Hematopoietic multipotent progenitor cell treated with erythropoietin and hydrocortisone succinate and interleukin-3 and kit ligand, for 6 days (in vitro differentiated cells): ENCODE measurements at places on chromosomes 16 and 17.

GRCh38 chr17:6503641-6504195 lies 52.6 kb downstream of the PITPNM3 start:
- no peak for DNase-seq

- peak; percentile 90 for DNase-seq
Observed at GRCh38 chr17:44556832-44557606, at the start of gene FZD2. Gene FZD2, plus strand, starts transcription at chr17:44557484. Its CDS starts 205 bp downstream, at chr17:44557689.

DNA sequence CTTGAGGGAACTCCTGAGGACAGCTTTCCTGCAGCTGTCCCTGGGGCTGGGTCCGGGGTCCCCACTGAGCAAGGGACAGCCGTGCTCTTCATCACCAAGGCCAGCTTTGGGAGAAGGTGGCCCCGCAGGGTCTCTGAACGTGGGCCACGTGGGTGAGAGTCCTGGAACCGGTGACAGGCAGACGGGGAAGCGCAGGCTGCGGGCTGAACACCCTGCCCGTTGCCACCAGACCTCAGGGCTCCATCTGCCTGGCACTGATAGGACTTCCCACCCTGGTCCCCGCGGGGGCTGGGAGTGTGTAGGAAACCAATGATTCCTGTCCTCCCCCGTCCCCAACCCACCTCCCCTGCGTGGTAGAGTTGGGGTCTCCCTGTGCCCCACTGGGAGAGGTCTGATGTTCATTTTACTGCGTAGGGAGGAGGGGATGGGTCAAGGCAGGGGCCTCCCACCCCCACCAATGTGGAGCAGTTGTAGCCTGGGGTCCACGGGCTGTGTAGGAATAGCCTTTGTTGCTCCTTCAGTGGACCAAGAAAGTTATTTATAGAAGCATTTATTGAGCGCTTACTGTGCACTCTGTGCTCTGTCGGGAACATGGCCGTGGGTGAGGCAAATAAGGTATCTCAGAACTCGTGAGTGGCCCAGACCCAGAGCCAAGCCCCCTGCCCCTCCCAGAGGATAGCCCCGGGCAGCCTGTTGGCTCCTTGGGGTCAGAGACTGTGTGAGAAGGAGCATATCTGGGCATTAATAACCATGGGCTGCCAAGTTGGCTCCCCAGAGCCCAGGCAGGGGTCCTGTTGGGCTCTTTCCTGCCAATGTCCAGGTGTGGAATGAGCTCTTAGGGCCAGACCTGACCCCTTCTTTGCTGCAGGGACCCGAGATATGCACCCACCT lies 1.3 kb downstream of the ADGRG1 start:
- peak; percentile 93 for DNase-seq

DNA sequence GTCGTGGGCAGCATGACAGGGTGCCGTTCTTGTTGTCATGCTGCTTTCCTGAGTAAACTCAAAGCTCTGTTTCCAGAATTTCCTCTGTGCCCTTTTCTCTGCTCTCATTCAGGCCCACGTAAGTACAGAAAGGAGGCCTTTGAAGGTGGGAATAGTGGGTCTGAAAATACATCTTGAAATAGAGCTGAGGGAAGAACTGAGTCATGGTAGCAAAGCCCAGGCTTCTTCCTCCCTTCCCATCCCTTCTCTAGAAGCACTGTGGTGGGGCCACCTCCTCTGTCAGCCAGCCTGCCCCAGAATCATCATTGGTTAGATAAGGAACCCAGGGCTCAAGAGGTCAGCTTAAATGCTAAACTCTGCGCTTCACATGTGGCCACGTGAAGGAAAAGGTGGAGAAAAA lies 9.4 kb downstream of the CTRL start:
- no peak for DNase-seq

- DNase-seq = peak; percentile 60
Observed at GRCh38 chr16:68284847-68285246, 20.5 kb downstream of the SLC7A6 start.

DNA sequence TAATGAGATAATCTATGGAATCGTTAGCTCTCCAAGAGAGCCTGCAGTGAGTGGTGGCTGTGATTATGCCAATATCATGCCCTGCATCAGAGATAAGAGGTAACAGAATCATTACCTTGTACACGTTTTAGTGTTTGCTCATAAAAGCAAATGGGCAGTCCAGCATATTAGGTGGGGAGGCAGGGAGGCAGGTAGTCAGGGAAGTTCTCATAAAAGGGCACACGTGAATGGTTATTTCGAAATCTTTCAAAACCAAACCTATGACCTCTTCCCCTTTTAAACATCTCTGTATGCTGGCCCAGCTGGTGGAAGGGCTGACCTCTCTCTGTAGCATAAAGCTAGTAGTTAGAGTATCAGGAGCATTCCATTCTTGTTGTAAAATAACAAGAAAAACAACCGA lies 51.7 kb downstream of the VAT1L start:
- no peak for DNase-seq
